ENCODE measurements at places on chromosomes 2 and 18.
A peak's percentile ranks its signal among the peaks of the same experiment; 100 is the strongest.

DNA sequence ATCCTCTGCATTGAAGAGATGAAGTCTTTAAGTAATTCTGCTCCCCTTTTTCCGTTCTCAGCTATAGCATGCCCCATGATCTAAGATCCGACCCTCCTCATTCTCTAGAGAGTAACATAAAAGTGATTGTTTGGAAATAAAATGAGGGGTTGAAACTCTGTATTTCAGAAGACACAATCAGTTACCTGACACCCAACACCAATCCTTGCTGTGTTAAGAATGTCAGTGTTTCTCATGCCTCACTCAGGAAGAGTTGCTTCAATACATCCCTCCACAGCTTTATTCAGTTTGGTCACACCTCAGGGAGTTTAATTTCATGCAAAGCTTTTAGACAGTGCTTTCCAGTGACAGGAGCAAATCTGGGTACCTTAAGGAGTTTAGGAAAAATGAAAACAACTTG lies 49.9 kb upstream of the RBBP8 start:
- DNase-seq: no peak

DNA sequence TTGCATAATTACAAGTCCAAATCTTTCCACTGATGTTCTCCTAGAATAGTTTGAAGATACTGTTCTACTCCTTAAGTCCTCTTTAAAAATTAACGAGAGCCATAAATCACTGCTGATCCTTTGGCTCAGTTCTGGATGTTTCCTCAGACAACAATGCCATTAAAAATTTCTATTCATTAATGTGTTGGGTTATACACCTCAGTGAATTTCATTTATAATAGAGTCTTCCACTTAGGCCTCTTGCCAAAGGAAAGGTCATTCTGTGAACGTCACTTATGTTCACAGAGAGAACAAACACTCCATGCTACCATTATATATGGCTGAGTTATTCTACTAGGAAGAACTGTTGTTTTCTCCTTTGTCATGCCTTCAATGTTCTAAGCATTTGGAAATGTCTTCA lies 1472.3 kb upstream of the CELF4 start:
- DNase-seq: peak; percentile 63

DNA sequence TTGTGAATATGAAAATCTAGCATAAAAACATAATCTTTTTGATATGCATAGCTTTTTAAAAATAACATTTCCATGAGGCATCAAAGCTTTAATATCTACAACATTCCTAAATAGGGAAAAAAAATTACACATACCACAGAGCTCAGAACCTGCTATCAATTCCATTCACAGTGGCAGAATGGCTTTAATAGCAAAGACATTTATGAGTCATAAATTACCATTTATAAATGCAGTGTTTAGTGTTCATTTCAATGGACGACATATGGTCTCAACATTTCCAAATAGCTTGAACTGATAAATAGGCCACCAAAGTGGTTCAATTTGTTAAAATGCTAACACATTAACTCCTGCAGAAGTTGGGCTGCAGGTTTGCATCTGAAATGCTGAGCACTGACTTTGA lies 600.6 kb upstream of the SETBP1 start:
- DNase-seq: no peak

DNA sequence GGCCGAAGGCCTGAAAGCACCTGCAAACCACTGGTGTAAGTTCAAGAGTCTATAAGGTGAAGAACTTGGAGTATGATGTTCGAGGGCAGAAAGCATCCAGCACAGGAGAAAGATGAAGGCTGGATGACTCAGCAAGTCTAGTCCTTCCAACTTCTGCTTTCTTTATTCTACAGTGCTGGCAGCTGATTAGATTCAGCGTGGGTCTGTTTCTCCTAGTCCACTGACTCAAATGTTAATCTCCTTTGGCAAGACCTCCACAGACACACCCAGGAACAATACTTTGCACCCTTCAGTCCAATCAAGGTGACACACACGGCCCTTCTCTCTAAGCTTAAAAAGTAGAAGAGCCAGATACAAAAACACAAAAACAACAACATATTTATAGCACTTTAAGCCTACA lies 43.4 kb downstream of the NMS start:
- DNase-seq: no peak

DNA sequence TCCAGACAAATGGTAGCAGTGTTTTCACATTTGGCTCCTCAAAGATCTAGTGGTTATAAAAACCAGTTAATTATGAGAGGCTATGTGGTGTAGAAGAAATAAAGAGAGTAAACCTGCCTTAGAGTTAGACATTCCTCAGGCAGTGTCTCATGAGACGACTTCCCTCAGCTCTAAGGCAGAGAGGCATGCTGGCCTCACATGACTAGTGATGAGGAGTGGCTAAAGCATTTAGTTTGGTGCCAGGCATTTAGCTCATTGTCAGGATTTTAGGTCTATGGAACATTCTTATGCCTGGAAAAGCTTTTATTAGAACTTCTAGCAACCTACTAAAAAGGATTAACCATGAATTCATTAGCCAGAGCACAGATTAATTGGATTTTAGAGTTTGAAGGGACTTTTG lies 90.3 kb downstream of the RPRM start:
- DNase-seq: no peak

Measured in Caki2 (cell line).